Motor neuron (in vitro differentiated cells): ENCODE measurements at places on chromosomes 6 and 20.

GRCh38 chr6:69465866-69466265 lies 330.9 kb downstream of the LMBRD1 start:
- ATAC-seq = no peak

DNA sequence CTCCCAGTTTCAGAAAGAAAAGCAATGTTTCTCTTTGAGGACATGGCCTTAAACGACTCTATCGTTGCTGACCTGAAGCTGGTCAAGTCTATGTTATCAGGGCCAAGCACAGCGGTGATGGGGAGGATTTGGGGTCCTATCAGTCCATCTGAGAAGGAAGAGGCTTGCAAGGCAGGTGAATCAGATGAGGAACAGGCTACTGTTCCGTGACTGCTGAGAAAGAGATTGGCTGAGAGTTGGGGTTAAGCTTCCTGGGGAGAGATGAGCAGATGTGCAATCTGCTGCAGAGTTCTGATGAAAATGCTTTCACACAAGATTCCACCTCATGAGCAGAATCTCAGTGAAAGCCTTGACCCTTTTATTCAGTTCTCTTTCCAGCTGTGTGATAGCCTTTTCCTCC lies 168.3 kb upstream of the STMND1 start:
- no peak for ATAC-seq

- ATAC-seq = no peak
Measured at GRCh38 chr20:33071198-33071597, 8.2 kb upstream of the BPIFB4 start.

- ATAC-seq = no peak
Measured at GRCh38 chr6:30891816-30892538, 7.7 kb downstream of the DDR1 start.

DNA sequence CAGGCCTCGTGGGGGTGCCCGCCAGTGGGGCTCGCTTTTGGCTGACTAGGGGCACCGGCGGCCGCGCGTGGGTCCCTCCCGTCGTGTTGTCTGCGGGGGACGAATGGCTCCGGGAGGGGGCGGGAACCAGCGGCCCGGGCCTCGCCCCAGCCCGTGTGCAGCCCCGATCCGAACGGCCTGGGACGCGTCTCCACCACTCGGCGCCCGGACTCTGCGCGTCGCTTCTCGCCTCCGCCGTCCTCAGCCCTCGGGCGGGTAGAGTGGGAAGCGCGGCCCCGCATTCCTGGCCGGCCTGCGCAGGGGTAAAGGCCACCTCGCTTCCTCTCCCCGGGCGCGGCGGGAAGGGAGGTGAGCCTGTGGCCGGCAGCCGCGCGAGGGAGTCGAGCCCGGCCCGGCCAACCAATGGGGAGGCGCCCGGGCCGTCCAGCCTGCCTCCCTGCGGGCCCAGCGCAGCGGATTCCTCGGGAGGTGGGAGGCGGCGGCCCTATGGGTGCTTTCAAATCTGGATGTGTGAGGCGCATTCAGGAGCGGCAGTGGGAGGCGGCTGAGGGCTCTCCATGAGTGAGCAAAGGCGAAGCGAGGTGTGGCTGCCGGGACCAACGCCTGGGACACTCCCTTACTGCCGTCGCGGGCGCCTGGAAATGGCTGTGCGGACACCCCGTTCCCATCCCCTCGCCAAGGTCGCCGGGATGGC lies 1.1 kb upstream of the ZBTB46 start:
- ATAC-seq = peak; percentile 3

GRCh38 chr20:63782521-63782971 lies 43.0 kb downstream of the SLC2A4RG start:
- ATAC-seq = no peak
